Fibroblast of pulmonary artery (primary cell): ENCODE measurements at places on chromosomes 5 and 9.

DNA sequence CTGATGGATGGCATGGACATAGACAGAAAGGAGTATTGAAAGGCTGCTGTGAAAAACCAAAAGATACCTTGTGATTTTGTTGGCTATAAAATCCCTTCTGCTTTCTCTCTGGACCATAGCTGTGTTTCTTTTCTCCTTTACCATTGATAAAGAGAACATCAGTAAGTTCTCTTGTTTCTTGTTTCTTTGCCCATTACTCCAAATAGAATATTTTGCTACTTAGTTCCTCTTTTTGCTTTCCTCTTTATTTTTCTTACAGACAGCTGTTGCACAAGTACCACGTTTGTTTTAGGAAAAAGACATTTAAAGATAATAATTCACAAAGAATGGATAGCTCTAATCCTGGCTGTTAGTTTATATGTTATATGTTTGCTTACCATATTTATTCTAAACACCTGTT lies 1129.2 kb downstream of the DTWD2 start:
- no peak for DNase-seq

- DNase-seq, result no peak
These were observed 19.8 kb downstream of the BRINP1 start for GRCh38 chr9:119349351-119349825.

GRCh38 chr5:115857057-115857479 lies 15.3 kb downstream of the AP3S1 start:
- no peak for DNase-seq

DNA sequence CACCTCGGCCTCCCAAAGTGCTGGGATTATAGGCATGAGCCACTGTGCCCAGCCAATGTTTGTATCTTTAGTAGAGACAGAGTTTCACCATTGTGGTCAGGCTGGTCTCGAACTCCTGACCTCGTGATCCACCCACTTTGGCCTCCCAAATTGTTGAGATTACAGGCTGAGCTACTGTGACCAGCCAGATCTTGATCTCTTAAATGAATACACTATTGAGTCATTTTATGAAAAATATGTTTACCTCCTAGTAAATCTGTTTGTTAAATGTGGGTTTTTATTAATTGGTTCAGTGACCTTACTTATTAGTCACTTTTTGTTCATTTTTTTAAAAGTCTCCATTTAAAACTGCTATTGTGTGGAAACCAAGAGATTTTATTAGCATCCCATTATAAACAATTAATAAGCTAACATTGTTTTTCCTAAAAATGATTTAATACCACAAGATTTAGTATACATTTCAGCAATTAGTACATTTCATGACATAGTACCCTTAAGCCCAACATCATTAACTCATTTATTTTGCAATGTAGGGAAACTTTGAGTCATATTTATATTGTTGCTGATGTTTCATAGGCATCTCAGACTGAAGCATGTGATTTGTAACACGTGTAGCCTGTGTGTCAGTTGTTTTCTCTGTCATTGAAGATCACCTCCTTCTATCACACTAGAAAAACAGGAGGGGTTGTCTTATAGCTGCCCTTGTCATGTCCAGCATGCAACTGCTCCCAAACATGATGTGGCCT lies 261.2 kb downstream of the TAF11L14 start:
- DNase-seq, result no peak

DNA sequence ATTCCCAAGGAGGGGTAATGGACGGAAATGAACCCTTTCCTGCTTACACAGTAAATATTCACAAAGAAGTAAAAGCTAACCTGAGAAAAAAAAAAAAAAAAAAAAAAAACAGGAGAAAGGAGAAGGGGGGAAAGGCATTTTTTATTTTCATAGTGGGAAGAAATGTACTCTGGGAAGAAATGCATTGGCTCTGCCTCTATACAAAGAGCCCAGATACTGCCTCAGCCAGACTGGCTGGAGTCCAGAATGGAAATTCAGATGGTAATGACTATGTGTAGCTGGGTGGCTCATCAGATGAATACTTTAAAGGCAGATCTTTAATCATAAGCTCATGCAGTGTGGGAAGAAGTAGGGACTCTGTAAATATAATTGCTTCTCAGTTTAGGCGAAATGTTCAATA lies 124.9 kb upstream of the ZNF608 start:
- DNase-seq, result peak; percentile 32
